Hematopoietic multipotent progenitor cell (in vitro differentiated cells): ENCODE measurements at places on chromosomes 3 and 15. TPM values are rescaled to one million over a fixed set of nuclear protein-coding genes. Genes with fewer than 3 reads are reported as not detected.

DNA sequence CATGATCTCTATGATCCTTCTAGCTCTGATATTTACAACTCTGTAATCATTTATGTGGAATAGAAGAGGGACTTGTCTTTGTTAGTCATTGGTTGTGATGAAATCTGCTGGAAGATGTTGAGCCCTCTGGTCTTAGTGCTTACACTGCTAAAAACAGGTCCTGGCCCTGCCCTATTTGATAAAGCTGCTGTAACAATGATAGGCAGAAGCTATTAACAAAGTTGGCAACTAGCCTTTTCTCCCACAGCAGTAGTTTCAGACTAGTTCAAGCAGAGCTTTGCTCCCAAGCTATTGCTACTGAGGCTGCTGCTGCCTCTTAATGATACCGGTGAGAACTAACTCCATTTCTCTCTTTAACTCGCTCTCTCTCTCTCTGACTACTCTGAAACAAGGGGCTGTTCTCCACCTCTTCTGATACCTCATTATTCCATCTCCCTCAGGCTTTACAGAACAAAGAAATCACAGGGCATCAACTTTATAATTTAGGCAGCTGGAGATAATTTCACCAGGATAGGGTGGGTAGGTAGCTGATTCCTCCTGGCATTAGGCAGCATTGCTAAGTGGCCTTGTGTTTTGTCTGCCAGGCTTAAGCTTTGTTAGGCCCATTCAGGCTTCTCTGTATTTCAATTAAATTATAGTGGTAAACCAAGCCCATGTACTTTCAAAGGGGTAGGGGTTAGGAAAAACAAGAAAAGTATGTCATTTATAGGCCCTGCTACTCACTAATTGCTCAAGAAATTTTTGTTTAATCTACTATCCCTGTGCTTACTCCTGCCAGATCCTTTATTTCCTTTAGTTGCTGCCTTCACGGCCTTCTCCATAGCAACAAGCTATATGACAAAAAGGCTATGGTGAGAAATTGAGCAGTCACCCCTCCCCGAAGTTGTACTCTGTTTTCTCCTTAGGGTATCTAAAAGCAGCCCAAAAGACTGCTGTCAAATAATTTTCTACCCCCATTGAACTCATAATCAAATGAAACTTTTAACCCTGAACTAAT lies 139.6 kb downstream of the RBPMS2 start:
- DNase-seq: no peak

DNA sequence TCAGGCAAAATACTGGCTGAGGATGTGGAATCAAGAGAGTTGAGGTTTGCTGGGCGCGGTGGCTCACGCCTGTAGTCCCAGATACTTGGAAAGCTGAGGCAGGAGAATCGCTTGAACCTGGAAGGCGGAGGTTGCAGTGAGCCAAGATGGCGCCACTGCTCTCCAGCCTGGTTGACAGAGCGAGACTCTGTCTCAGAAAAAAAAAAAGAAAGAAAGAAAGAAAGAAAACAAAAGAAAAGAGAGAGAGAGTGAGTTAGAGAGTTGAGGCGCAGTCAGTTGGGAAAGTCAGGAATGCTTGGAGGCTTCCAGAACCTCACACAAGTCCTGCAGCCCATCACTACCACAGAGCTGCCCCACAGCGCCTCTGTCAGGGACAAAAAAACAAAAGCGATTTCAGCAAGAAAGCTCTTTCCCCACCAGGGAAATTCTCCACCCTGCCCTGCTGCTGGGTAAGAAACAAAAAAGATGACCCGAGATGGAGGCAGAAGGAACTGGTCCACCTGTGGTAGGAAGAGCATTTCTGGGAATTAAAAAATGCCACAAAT lies 13.8 kb downstream of the HDC start:
- no peak for DNase-seq

- no peak for DNase-seq
These were observed 428.7 kb upstream of the EPHA3 start for GRCh38 chr3:88678747-88679146.

- DNase-seq: no peak
These were observed 68.6 kb downstream of the ABHD5 start for GRCh38 chr3:43759297-43759782.

DNA sequence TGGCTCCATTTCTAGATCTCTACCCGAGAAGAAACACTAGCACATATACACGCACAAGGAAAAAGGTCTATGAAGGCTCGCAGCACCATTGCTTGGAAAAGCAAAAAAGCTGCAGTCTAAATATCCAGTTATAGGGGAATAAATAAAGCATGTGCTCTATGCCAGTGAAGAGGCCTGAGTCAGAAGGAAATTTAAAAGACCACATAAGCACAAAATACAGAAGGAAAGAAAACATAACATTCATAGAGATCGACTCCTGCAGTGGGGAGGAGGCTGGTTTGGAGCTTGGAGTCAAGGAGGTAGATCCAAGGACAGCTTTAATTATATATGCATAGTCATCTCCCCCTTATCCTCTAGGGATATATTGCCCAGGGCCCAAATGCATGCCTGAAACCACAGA lies 114.4 kb downstream of the PDZRN3 start:
- no peak for DNase-seq

GRCh38 chr3:188854772-188855149 lies 317.0 kb upstream of the TPRG1 start:
- DNase-seq: no peak

DNA sequence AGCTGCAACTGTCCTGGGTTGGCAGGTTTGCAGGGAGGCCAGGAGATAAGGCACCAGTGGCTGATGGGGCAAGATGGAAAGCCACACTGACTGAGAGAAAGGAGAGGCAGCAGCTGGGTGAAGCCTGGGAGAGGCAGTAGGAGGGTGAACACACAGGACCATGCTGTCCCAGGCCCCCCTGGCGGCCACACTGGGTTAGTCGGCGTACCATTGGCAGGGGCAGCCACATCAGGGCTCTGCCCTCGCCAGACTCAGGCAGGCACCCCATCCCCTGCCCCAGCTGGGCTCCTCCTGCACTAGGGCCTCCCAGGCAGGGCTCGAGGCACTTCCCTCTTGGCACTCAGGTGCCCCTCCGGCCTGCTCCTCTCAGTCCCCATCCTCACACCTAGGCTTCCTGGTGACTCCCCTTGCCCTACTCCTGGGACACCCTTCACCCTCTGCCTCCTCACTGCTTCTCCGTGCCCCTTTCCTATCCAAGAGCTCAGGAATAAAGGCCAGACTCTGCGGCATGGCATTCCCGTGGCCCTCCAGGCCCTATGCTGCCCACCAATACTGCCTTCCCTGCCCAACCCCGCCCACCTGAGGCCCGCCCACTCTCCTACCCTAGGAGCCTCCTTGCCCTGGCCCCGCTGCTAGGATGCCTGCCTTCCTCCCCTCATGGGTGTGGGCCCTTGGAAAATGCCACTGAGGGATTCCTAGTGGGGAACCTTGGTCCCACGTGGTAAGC lies 28.7 kb upstream of the DUSP7 start:
- DNase-seq: no peak

GRCh38 chr3:190677001-190677400 lies 163.1 kb downstream of the IL1RAP start:
- DNase-seq: no peak

EFL1 gene
- 17.2 TPM for total RNA-seq

DNA sequence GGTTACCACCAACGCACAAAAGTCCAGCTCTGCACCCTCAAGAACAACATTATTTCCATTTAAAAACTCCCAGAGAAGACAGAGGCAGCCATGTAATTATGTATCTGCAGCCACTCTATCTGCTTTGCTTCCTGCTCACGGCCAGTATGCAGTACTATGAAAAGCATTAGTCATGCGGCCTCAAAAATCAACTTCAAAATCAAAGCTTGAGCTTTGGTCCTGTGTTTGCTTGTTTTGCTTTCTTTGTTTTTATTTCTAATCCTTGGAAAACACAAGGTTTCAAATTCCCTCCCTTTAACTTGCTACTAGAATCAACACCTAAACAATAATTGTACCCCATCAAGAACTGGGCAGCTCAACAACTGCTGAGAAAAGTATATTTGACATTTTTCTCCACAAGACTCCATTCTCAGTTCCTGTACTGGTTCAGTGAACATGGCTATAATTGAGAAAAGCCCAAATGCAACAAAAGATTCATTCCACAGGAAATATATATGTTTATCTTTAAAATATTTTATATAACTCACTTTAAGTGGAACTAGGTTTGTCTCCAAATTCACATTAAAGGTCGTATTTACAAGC lies 37.6 kb downstream of the GBE1 start:
- no peak for DNase-seq

DNA sequence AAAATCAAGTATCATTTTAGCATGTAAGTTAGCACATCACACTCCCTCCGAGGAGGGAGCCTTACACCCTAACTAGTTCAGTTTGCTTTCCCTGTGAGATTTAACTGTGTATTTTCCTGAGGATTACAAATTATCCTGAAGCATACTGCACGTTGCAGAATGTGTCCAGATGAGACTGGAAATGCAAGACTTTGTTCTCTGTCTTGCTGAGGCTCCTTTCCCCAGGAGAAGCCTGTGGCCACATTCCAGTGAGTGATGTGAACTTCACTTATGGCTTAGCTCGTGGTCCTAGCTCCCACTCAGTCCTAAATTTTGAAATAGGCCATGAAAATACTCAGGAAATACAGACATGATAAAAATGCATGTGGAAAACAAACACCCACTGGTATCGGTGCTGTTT lies 23.7 kb downstream of the PDZRN3 start:
- DNase-seq: no peak
